T-helper 17 cell (primary cell): ENCODE measurements at places on chromosomes 12 and 14.

DNA sequence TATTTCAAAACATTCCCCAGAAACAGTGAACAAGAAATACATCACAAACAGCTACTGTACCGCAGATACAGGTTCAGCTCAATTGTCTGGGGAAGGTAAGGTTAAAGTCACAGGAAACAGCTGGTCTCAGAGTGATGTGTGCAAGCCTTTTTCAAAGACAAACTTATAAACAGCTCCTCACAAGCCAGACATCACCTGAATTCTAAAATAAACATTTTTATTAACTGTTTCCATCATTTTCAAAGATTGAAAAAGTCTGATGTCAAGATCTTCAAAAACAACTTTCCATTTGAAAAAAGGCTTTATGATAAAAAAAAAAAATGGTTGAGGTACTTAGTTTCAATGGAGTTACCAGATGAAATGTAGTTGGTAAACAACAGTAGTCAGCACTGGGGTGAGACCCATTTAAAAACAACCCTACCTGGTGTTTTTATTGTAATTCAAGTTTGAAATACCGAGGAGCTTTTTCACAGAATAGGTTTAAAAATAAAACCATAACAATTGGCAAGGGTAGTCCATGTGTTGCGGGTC, 4.0 kb downstream of the BTG1 start:
- DNase-seq, result no peak

DNA sequence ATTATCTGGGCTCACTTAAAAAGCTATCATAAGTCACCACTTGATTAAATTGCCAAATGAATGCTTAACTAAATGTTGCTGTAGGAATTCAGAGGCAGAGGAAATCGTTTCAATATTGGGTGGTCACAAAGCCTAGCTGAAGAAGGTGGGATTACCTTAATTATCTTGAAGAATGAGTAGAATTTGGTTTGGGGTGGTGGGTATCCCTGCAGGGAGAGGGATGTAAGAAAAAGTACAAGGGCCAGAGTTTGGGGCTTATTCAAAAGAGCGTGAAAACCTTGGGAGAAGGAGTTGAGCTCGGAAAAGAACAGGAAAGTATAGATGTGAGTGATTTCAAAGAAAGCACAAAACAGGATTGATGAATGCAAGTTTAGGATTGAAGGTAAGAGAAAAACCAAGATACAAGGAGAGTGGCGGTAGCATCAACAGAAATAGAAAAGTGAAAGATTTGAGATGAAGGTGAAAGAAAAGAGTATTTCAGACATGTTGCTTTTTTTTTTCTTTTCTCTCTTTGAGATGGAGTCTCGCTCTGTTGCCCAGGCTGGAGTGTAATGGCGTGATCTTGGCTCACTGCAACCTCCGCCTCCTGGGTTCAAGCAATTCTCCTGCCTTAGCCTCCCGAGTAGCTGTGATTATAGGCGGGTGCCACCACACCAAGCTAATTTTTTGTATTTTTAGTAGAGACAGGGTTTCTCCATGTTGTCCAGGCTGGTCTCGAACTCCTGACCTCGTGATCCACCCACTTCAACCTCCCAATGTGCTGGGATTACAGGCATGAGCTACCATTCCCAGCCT, 1.7 kb downstream of the BRMS1L start:
- DNase-seq, result no peak

- no peak for DNase-seq
Measured at GRCh38 chr14:20686386-20687143, 2.0 kb upstream of the ANG start.

DNA sequence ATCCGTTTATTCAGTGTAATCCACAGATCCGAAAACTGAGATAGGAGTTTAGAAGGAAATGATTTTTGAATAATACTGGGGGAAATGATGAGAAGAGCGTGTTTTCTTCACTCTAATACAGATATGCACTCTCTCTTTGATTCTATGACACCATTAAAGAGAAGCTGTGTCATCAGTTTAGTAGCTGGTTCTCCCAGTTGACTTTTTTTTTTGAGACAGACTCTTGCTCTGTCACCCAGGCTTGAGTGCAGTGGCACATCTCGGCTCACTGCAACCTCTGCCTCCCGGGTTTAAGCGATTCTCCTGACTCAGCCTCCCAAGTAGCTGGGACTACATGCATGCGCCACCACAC, 48.4 kb upstream of the EML1 start:
- DNase-seq, result no peak

- DNase-seq, result no peak
Measured at GRCh38 chr12:78101113-78101876, 270.6 kb downstream of the NAV3 start.

GRCh38 chr12:1464925-1465324, 129.5 kb downstream of the FBXL14 start:
- no peak for DNase-seq

GRCh38 chr12:75058228-75058627, 151.4 kb downstream of the KCNC2 start:
- DNase-seq, result no peak

DNA sequence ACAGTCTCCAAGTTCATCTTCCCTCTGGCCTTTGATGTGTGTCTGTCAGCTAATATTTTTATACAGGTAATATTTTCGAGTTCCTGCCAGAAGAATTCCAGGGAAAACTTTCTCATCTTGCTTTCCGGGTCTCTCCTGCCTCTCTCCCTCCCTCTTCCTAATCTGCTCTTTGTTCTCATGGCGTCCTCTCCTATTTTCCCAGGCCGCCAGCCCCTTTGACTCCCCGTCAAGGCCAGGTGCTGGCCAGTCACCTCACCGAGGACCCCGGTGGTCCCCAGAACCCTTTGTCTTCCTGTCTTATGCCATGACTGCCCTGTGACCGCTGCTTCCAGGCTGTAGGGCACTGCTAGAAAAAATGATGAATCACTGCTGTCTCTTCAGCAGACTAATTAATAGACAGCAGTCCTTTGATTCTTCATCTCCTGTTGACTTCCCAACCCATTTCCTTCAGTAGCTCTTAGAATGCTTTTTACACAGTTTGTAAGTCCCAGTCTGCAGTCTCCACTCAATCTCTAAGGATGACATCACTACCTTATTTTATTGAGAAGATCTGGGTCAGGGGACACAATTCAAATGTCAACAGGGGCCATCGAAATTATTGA, 40.7 kb downstream of the PPFIBP1 start:
- DNase-seq, result no peak

GRCh38 chr12:92041742-92042141, 103.9 kb downstream of the BTG1 start:
- DNase-seq, result no peak

GRCh38 chr12:125696054-125696453, 630.8 kb downstream of the AACS start:
- DNase-seq, result no peak

- DNase-seq, result no peak
Measured at GRCh38 chr12:26229910-26230309, 34.5 kb downstream of the SSPN start.

GRCh38 chr14:102539544-102540314, 30.2 kb upstream of the ANKRD9 start:
- no peak for DNase-seq

GRCh38 chr12:18422871-18423270, 161.6 kb downstream of the PIK3C2G start:
- no peak for DNase-seq

GRCh38 chr12:24230061-24230701, 280.7 kb upstream of the SOX5 start:
- DNase-seq, result no peak
